ENCODE measurements at places on chromosomes 11 and 22.

- peaks cover 7% of the 10 kb centered on the region for H3K36me3 ChIP-seq
- no peak for DNase-seq
- H3K27ac ChIP-seq = peak overlapping the region; percentile 99
- no peaks in the 10 kb centered on the region for H3K27me3 ChIP-seq
- peak overlapping the region; percentile 78 for H3K4me3 ChIP-seq
Measured at GRCh38 chr22:46290843-46291785, 5.6 kb upstream of the GTSE1 start.

DNA sequence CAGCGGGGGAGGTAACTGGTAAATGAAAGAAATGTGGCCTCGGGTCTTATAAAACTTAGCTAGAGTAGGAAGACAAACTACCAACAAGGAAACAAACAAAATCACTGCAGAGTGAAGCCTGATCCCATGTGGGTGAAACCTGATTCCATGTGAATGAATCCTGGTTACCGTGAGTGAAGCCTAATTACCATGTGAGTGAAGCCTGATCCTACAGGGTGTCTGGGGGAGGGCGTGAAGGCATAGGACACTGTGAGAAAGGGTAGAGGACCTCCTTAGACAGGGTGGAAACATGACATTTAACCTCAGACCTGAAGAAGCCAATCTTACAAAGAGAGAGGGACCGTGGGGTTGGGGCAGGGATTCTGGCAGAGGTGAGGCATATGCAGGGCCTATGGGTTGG, 106.2 kb upstream of the USP47 start:
- DNase-seq = no peak
- H3K27ac ChIP-seq = no peak overlapping the region
- H3K4me3 ChIP-seq = no peak overlapping the region
- H3K36me3 ChIP-seq = no peaks in the 10 kb centered on the region
- H3K27me3 ChIP-seq = peaks cover 39% of the 10 kb centered on the region

DNA sequence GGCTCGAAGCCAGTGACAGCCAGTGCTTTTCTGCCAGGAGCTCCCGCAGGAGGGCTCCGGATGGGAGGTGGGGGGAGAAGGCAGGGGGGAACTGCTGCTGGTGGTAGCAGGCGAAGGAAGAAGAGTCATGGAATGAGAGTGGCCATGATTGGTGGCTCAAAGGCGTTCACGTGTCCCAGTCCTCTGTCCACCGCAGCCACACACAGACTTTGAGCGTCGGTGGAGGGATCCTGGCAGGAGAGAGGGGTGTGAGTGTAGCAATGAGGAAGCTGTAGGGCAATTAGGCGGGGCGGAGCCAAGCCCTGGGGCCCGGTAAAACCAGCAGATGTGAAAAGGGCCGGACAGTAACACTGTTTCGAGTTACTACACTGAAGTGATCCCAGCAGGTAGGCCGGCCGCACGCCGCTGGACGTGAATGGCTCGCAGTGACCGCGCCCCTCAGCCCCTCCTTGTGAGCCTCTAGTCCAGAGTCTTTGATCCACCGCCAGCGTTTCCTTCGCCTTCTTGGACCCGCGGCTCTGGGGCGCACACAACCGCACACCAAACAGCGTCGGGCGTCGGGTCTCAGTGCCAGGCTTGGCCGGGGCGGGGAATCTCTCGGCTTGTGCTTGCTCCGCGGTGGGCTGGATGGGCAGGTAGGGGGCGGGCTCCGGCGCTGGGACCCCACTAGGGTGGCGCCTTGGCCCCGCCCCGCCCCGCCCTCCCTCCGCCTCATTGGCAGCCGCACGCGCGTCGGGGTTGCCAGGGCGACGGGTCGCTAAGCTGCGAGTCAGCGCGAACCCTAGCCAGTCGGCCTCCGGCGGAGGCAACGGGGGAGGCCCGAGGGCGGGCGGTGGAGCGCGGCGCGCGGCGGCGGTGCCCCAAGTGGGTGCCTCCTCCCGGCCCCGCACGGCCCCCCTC, at the start of gene LRRC10B:
TSS of gene LRRC10B (plus strand) at position 788 of the 900 bp plus-strand sequence. CDS start 250 bp downstream, outside the sequence.
- no peaks in the 10 kb centered on the region for H3K36me3 ChIP-seq
- peak within 1 kb of the TSS; percentile 20 for H3K4me3 ChIP-seq
- H3K4me1 ChIP-seq = peaks cover 5% of the 10 kb centered on the region

DNA sequence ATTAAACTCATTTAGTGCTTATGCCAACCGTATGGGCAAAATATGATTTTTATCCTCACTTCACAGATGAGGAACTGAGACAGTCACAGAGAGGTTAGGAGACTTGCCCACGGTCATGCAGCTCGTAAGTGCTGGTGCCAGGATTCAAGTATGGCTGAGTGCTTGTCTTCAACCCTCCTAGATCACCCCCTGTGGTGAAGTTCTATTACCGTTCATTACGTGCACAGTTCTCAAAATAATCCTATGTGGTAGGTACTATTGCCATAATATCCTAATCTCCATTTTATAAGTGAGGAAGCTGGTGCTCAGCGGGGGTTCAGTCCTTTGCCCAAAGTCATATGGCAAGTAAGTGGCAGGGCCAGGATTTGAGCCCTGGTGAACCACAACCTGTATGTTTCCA, 1.5 kb downstream of the MIEF1 start:
- peak overlapping the region; percentile 97 for H3K4me3 ChIP-seq
- peaks cover 32% of the 10 kb centered on the region for H3K4me1 ChIP-seq
- DNase-seq = no peak
- peaks cover 28% of the 10 kb centered on the region for H3K36me3 ChIP-seq

DNA sequence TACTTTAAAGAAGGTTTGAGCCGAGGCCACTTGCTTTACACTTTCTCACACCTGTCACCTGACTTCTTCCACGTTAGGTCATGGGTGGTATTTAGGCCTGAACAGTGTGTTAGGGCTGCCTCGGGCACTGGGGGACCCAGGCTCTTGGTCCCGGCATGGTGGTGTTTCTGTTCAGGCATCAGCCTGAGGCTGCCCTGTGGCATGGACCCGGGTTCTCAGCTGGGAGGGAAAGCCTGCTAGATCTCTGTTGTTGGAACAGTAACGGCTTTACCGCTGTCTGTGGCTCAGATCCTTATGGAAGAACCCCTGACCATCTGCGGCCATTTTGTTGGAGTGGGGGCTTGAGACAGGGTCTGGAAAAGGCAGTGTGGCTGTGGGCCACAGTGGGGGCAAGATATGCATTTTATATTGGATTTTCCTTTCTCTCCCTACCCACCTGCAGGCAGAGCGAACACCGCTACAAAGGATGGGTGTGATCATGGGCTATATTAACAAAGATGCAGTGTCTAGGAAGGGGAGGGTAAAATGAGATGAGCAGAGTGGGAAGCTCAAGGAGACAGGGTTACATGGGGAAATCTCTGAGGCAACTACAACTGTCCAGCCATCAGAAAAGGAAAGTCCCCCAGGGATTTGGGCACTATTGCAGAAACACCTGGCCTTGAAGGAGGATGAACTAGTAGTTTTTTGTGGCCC, 1.6 kb upstream of the KCNJ11 start:
- no peaks in the 10 kb centered on the region for H3K36me3 ChIP-seq
- H3K4me1 ChIP-seq = peaks cover 10% of the 10 kb centered on the region
- no peak for DNase-seq
- no peak overlapping the region for H3K27ac ChIP-seq
- H3K4me3 ChIP-seq = peak overlapping the region; percentile 68

- H3K36me3 ChIP-seq = peaks cover 24% of the 10 kb centered on the region
- no peak for DNase-seq
- H3K27me3 ChIP-seq = no peaks in the 10 kb centered on the region
Measured at GRCh38 chr11:65279741-65280440, 18.1 kb downstream of the POLA2 start.

DNA sequence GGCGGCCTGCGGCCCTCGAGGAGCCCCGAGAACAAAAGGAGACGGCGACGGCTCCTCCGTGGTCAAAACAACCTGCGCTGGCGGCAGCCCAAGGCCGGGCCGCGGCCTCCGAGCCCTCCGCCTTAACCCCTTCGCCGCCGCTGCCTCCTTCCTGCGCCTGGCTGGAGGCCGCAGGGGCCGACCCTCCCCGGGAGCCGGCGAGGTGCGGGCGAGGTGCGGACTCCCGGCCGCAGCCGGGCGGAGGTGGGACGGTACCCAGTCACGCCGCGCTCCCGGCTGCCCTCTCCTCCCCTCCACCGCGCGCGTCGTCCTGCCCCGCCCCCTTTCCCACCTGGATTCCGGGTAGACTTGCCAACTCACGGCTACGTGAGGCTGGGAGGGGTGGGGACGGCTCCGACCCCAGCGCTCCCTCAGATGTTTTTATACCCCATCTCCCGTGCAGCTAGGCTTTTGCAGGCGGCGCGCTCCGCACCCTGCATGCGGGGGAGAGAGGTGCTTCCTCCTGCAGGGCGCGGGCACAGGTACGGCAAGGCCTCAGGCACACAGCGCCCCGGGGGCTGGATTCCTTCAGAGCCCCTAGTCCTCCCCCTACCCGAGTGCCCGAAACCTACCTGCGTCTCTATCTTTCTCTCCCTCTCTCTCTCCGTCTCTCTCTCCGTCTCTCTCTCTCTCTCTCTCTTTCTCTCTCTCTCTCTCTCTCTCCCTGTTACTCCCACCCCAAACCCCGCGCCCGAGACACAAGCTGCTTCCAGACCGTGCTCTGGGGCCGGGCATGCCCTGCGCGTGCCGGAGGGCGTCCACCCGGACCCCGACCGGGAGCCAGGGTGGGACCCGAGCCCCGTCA, 2.0 kb downstream of the PDGFB start:
- no peaks in the 10 kb centered on the region for H3K36me3 ChIP-seq
- H3K4me1 ChIP-seq = peaks cover 35% of the 10 kb centered on the region
- no peak overlapping the region for H3K27ac ChIP-seq
- DNase-seq = no peak
- peaks cover 36% of the 10 kb centered on the region for H3K27me3 ChIP-seq
- peak overlapping the region; percentile 70 for H3K4me3 ChIP-seq

DNA sequence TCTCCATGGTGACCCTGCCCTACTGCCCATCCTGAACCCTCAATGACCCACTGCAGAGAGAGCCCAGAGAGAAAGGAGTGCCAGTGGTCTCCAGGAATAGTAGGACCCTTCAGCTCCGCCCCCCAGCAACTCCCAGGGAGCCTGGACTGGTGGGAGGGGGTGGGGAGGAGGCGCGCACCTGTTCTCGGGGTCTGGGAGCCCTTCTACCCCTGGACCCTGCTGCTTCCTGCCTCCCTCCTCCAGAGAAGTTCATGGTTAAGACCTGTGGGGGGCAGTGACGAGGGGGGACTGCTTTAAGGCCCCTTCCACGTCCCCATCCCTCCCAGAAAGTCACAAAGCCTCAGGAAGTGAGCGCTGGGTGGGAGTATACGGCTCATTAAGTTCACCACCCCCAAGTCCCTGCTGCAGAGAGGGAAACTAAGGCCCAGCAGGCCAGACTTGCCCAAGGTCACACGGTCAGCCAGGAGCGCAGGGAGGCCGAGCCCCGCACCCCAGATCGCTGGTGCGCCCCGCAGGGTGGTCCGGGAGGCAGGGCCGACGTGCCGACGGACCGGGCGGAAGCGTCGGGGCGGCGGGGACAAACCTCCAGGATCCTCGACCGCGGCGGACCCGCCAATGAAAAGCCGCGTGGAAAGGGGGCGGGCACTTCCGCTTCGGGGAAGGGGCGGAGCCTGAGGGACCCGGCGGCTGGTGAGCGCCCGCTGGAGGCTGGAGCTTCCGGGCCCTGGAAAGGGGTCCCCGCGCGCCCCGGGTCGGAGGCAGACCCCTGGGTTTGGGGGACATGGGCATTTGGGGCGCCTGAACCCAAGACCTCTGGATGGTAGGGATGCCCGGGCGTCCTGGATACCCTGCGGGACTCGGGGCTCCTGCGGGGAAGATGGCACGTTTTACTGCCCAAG, at the start of the genes NUDT22 and TRPT1:
TSS of gene NUDT22 (plus strand) at position 667 of the 899 bp plus-strand sequence. CDS start 379 bp downstream, outside the sequence.
TSS of gene TRPT1 (minus strand) at position 579 of the 899 bp plus-strand sequence. CDS start at position 253, 326 bp downstream.
- peak within 1 kb of the TSS; percentile 79 for H3K27ac ChIP-seq
- H3K36me3 ChIP-seq = no peaks in the 10 kb centered on the region
- DNase-seq = peak; percentile 92
- H3K4me1 ChIP-seq = peaks cover 23% of the 10 kb centered on the region
- H3K27me3 ChIP-seq = no peaks in the 10 kb centered on the region

DNA sequence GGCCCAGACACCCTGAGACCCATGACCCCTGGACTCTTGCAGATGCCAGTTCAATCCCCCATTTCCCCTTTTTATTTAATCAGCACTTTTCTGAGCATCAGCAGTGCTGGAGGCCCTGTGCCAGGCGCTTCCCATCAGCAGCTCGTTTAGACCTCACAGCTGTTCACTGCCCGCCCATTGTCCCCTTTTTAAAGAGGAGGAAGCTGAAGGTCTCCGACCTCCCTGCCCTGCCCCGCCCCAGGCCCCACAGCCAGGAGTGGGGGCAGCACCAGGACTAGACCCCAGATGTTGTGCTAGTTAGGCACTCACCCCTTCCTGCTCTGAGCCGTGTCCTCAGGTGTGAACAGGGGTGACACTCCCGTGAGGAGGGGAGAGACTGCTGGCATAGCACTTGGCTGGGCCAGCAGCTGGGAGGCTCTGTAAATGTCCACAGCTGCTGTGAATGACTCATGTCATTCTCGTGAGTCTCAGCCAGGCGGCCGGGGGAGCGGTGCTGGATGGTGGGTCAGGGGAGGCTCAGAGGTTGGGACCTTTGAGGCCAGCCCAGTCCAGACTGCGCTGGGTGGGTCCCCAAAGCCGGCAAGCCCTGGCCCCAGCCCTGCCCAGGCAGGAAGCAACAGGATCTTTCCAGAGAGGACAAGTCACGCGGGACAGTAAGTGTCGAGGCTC, 19.9 kb downstream of the EMID1 start:
- H3K4me3 ChIP-seq = no peak overlapping the region
- H3K4me1 ChIP-seq = no peaks in the 10 kb centered on the region
- no peak overlapping the region for H3K27ac ChIP-seq
- peak; percentile 59 for DNase-seq
- H3K27me3 ChIP-seq = no peaks in the 10 kb centered on the region

DNA sequence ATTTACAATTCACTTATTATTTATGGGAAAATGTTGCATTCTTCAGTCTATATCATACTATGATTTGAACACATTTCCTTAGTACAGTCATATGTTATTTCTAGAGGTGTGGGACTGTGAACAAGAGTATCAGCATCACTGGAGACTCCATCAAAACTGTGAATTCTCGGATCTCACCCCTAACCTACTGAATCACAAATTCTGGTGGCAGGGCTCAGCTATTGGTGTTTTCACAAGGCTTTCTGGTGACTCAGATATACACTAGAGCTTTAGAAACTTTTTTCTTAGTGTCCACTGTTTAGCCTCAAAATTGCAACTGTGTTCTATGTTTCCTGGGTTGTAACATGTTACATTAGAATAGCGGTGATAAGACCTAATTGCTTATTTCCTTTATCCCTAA, 352.9 kb upstream of the DDI1 start:
- no peak for DNase-seq
- H3K36me3 ChIP-seq = no peaks in the 10 kb centered on the region
- H3K4me3 ChIP-seq = no peak overlapping the region
- peaks cover 6% of the 10 kb centered on the region for H3K4me1 ChIP-seq

GRCh38 chr11:11968511-11969280, 39.7 kb downstream of the DKK3 start:
- no peaks in the 10 kb centered on the region for H3K36me3 ChIP-seq
- no peaks in the 10 kb centered on the region for H3K4me1 ChIP-seq
- H3K27me3 ChIP-seq = peaks cover 7% of the 10 kb centered on the region
- DNase-seq = no peak
- no peak overlapping the region for H3K4me3 ChIP-seq

DNA sequence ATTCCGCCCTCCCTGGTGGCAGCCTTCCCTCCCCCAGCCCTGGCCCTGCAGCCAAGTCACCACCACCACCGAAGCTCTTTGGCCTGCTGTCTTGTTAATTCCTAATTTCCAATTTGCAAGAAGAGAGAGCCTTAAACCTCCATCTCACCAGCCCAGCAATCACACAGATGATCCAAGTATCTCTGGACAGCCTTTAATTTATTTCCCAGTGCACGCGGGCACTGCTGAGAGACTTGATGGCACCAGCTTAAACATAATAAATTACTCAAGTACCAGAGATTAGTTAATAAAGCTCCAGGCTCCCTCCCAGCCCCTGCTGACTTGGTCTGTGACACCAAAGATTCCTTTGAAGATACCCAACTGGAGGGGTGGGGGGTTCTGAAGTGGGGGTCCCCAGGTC, 494.7 kb downstream of the BUD13 start:
- H3K4me3 ChIP-seq = no peak overlapping the region
- no peaks in the 10 kb centered on the region for H3K4me1 ChIP-seq
- H3K27me3 ChIP-seq = peaks cover 12% of the 10 kb centered on the region
